Fibroblast of skin of right biceps (primary cell): ENCODE measurements at places on chromosomes 3 and 15.

DNA sequence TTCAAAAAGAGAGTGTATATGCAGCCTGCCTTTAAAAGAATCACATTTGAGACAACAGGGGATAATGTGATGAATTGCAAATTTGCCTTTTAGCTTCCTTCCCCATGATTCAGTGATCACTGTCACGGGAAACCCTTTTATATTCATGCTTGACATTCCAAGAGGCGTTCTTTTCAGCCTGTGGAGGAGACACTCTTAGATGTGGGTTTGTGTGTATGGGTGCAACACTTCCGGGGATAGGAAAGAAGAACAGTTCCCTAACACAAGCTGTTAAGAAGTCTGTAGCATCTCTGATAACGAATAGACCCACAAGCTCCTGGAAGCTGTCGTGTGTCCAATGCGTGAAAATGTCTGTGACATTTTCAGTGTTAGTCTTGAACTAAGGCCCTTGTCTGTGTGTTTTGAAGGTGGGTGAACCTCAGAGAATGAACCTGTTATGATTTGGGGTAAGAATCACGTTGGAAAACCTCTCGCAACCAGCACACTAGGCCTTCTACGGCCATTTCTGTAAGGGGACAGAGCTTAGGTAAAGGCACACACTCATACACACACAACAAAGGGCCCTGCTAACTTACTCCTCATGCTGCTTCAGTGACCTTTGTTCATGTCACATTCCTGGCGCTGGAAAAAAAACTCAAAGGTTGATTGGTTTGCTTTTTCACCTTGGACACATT, 229.2 kb upstream of the ST8SIA2 start:
- peak; percentile 85 for DNase-seq

DNA sequence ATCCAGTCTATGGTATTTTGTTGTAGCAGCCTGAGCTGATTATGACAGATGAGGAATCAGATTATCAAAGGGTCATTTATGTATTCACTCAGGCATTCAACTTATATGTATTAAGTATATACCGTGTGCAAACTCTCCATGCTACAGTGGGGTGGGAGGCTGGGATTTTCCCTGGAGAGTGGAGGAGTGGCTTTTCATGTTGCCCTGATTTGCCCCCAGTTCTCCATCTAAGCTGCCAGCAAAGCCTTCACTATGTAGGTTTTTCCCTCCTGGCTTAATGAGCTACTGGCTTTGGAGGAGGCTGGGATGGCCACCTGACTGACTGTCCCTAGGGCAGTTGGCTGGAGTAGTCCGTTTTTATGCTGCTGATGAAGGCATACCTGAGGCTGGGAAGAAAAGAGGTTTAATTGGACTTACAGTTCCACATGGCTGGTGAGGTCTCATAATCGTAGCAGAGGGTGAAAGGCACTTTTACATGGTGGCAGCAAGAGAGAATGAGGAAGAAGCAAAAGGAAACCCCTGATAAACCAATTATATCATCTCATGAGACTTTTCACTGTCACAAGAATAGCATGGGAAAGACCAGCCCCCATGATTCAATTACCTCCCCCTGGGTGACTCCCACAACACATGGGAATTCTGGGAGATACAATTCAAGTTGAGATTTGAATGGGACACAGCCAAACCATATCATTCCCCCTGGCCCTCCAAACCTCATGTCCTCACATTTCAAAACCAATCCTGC, 253.9 kb downstream of the RPLP1 start:
- DNase-seq: no peak

DNA sequence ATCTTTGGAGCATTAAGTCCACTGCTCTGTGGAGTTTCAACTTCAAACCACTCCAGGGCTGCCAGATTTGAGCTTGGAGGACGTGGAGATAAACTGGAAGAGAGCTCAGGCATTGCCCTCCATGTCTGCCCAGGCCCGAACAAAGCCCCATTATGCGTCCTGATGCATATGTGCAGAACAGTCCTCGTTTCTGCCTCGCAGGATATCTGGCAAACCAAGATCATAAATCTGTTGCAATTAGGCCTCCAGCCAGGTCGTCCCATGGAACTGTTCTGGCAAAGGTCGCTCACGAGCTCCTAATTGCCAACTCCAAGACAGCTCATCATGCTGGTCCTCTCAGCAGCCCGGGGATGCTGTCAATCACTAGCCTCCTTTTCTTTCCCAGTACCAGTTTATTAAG, 91.2 kb downstream of the SEMA5B start:
- DNase-seq: no peak

- DNase-seq: no peak
These were observed 61.6 kb downstream of the MAP4 start for GRCh38 chr3:47954567-47954966.

DNA sequence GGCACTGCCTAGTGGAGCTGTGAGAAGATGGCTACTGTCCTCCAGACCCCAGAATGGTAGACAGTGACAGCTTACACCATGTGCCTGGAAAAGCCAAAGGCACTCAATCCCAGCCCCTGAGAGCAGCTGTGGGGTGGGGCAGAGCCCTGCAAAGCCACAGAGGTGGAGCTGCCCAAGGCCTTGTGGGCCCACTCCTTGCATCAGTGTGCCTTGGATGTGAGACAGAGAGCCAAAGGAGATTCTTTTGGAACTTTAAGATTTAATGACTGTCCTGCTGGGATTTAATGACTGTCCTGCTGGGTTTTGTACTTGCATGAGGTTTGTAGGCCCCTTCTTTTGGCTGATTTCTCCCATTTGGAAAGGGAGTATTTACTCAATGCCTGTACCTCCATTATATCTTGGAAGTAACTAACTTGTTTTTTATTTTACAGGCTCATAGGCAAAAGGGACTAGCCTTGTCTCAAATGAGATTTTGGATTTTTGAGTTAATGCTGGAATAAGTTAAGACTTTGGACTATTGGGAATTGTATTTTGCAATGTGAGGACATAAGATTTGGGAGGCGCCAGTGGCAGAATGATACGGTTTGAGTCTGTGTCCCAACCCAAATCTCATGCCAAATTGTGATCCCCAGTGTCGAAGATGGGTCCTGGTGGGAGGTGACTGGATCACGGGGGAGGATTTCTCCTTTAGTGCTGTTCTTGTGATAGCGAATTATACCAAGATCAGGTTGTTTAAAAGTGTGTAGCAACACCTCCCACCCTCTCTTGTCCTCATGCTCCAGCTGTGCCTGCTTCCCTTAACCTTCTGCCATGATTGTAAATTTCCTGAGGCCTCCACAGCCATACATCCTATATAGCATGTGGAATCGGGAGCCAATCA, 80.4 kb downstream of the MYO5A start:
- DNase-seq: no peak

GRCh38 chr15:63000706-63001105, 41.8 kb upstream of the TPM1 start:
- DNase-seq: no peak

DNA sequence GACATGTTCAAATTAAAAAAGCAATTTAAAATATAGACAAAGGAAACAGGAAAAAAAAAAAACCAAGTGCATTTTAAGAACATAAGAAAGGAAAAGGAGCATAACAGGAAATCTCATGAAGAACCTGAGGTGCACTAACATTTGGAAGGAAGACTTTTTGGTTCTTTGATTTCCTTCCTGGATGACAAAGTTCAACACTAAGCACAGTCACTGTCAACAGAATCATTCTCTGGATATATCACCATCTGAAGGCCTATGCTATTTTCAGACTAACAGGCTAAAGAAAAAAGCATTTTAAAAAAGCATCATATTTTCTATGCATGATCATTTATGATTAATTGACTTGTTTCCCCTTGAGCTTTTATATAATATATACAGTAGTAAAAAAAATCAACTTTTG, 349.6 kb downstream of the PLCL2 start:
- DNase-seq: no peak

- peak; percentile 84 for DNase-seq
These were observed 2.2 kb downstream of the STRA6 start for GRCh38 chr15:74200412-74200815.

DNA sequence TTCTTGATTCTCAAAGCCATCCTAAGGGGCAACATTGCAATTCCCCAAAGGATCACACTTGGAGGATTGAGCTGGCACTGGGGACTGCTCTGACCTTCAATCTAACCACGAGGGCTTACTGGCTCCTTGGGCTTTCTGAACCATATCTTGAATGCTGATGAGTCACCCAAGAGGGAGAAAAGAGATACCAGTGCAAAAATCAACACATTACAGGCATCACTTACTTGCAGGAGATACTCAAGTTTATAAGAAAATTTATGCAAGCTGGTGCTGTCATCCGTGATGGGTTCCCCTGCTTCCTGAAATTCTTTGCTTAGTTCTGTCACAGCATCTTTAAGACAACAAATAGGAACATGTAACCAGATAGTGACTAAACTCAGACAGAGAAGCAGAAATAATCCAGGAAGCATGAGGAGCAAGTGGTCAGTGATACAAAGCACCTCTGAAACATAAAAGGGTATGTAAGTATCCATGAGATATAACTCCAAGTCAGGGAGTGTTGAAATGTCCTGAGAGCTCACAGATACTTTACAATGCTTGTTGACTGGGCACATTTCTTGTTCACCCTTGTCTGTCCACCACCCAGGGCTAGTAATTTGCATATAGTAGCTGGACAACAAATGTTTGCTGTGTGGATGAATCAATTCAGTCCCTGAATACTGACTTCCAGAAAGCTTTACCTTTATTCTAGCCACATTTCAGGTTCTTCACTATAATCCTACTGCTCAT, 14.1 kb downstream of the FYCO1 start:
- peak; percentile 65 for DNase-seq

GRCh38 chr3:11739706-11740105, 96.0 kb upstream of the VGLL4 start:
- DNase-seq: no peak

- DNase-seq: no peak
These were observed 576.4 kb downstream of the FOXP1 start for GRCh38 chr3:71006810-71007785.

DNA sequence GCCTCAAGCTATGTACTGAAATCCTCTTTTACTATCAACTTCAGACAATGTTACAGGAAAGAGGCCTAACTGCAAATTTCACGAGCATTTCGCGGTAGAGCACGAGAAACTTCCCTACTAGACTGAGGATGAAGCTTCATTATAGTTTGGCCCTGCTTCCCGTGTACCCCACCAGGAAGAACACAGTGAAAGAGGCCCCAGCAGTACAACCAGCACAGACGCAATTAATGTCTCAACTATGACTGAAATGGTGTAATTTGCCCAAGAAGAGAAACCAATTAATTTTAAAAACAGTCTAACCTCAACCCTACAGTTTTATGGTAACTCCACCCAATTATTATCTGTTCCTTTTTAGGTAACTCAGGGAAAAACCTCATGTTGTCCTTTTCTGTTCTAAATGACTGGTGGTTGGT, 12.1 kb downstream of the CHSY1 start:
- DNase-seq: no peak

GRCh38 chr3:193805448-193805847, 212.4 kb downstream of the OPA1 start:
- DNase-seq: peak; percentile 96

DNA sequence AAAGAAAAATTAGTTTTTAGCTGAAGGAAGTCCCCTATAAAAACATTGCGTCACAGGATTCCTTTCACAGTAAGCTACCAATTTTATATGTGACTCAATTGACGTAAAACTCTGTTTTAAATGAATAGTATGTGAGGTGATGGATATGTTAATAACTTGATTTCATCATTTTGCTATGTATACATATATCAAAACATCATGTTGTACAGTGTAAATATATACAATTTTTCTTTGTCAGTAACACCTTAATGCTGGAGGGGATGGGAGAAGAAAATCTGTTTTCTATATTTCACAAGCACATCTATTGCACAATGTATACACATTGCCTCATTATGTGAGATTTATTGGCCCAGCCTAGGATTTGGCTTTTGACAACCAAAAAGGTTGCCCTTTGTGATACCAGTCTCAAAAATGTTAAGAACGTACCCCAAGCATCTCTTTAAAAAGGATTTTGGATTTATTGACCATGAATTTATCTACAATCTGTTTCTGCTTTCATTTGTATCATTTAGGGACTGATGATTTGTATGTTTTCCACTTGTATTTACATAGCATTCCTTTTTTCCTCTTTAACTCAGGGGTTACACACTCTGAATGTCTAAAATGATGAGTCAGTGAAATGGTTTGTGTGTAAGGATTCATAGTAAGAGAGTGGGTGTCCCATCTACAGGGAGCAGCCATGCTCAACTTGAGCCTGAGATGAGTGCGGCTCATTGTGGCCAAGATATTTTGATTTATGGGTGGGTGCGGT, 62.6 kb downstream of the CRTC3 start:
- DNase-seq: peak; percentile 86

GRCh38 chr15:39788108-39788507, 5.5 kb upstream of the FSIP1 start:
- DNase-seq: peak; percentile 36

GRCh38 chr15:89822611-89822950, 7.9 kb upstream of the ANPEP start:
- DNase-seq: no peak

DNA sequence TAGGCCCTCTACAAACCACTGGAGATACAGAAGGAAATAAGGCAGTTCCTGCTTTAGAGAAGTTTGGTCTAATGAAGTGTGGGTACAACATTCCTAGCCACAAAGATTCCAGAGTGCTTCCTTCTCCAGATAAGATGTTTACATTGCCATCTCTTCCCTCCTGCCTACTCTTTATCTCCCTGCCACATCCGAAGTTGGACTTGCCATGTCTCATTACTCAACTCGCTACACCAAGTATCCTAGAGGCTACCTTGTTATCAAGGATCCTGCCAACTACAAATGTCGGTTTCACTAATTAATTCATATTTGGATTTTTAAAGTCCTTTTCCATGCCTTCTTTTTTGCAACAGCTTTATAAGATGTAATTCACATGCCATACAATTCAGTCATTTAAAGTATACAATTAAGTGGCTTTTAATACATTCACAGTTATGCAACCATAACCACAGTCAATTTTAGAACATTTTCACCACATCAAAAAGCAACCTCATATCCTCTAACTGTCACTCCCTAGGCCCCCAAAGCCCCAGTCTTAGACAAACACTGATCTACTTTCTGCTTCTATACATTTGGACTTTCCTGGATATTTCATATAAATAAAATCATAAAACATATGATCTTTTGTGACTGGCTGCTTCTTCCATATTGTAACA, 53.7 kb upstream of the CSTA start:
- no peak for DNase-seq

- no peak for DNase-seq
These were observed 21.9 kb downstream of the MKRN2 start for GRCh38 chr3:12578742-12579141.

GRCh38 chr3:178275311-178275710, 260.9 kb upstream of the KCNMB2 start:
- no peak for DNase-seq
